ENCODE measurements at places on chromosomes 1 and 21.

DNA sequence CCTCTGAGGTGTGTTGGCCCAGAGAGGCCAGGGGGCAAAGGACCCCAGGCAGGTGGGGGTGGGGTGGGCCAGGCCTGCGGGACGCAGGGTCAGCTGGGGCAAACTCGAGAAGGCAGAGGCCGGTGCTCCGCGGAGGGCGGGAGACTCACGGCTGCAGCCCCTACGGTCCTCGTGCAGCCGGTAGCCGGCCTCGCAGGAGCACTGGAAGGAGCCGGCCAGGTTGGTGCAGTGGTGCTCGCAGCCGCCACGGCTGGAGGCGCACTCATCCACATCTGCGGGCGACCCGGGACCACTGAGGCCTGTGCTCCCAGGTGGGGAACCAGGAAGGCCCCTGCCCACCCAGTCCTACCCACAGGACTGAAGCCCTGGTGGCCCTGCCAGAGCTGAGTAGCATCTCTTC lies 55.3 kb downstream of the ARHGEF16 start:
- DNase-seq: no peak

GRCh38 chr1:11495579-11495978 lies 16.6 kb downstream of the DISP3 start:
- no peak for DNase-seq

GRCh38 chr1:229046251-229046853 lies 224.6 kb upstream of the RAB4A start:
- DNase-seq: no peak

GRCh38 chr1:62286786-62287224 lies 32.4 kb downstream of the KANK4 start:
- DNase-seq: no peak

- DNase-seq: no peak
Measured at GRCh38 chr1:32066489-32066873, 6.3 kb upstream of the TMEM39B start.

DNA sequence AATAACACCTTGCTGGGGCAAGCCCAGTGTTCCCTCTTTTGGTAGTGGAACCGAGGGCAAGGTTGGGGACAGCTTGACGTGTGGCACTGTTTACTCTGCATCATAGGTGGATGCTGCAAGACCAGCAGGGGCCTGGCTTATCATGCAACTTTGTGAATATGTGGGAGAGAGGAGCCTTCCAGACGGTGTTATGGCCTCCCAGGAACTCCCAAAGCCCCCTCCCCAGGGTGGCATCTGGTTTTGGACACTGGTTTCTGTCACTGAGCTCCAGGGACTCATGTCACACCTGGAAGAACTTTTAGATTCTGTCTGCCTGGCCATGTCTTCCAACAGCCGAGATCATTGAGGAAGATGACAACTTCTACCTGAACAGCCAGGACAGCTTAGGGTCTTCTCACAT lies 1.4 kb upstream of the TLR5 start:
- DNase-seq: no peak

- no peak for DNase-seq
Measured at GRCh38 chr1:14706631-14707030, 108.1 kb downstream of the KAZN start.

GRCh38 chr1:156487862-156488261 lies 12.7 kb downstream of the MEF2D start:
- no peak for DNase-seq

DNA sequence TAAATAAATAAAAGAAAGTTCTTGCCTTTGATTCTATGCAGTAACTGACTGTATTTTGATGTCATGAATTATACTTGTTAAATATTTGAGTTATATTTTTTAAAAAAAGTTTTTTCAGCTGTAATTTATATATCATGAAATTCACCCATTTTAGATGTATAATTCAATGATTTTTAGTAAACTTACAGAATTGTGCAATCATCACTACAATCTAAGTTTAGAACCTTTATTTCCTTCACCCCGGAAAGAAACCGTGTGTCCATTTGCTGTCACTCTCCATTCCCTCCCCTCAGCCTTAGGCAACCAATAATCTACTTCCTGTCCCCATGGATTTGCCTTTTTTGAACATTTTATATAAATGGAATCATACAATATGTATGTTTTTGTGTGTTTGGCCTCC lies 32.5 kb upstream of the DISC1 start:
- DNase-seq: no peak

GRCh38 chr1:1403653-1404052 lies 3.4 kb downstream of the MRPL20 start:
- DNase-seq: no peak

DNA sequence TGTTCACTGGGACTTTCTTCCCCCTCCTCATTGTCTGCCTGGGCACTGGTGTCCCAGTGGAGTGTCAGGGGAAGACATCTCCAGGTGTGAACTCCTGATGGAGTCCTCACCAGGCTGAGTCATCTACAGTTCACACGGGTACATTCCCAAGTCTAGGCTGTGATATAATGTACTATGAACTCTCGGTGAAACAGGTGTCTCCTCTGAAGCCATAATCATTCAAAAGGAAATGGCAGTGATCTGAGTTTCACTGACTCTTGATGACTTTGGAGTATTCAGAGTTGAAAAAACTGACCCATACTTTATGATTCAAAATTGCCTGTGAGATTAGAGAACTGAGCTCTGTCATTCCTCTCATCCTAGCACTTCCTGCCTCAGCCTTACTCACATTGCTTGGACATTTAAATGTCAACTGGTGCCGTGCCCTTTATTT lies 9.1 kb downstream of the LAMC2 start:
- DNase-seq: no peak

- no peak for DNase-seq
Measured at GRCh38 chr1:94993931-94994645, 67.2 kb upstream of the CNN3 start.

GRCh38 chr1:93715529-93716126 lies 34.0 kb upstream of the BCAR3 start:
- DNase-seq: no peak

GRCh38 chr1:25706146-25707089 lies 89.8 kb downstream of the MAN1C1 start:
- DNase-seq: no peak

GRCh38 chr1:98216304-98216703 lies 295.5 kb upstream of the DPYD start:
- no peak for DNase-seq

DNA sequence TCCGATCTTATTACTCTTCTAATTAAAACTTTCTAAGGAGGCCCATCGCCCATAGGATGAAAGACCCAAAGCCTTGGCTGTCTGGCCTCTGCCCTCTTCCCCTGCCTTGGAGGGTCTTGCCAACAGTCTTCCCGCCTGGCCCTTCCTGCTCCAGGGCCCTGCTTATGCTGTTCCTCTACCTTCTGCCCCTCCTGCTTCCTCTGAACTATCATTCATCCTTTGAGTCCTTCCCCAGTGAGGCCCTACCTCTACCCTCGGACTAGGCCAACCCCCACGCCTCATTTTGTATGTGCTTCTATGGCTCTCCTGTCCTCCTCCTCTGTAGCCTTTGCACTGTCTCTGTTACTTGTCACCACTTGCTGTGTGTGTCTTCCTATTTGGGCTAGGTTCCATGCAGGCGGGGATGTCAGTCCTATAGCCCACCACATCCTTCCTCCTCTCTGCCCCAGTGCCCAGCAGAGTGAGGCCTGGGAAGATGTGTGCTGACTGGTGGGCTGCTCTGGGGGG lies 5.4 kb downstream of the RUSC1 start:
- no peak for DNase-seq

- no peak for DNase-seq
Measured at GRCh38 chr1:37932759-37933158, 14.1 kb downstream of the INPP5B start.

GRCh38 chr1:30807318-30808066 lies 49.9 kb upstream of the LAPTM5 start:
- no peak for DNase-seq

DNA sequence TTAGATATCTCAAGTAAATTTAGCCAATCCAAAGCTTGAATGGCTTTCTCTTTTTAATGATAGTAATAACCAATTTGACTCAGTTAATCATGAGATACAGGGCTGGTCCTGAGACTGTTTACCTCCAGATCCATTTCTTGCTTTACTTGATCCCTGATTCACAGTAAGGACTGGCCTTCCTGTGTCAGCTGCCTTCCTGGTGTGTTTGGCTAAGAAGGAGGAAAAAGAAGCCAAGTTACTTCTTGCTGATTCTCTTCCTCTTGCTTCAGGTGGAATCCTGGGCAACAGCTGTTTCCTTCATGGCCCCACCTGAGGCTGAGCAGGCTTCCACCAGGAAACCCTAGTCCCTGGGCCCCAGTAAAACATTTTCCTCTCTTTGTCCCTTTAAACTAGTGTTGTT lies 14.6 kb upstream of the RC3H1 start:
- DNase-seq: no peak

DNA sequence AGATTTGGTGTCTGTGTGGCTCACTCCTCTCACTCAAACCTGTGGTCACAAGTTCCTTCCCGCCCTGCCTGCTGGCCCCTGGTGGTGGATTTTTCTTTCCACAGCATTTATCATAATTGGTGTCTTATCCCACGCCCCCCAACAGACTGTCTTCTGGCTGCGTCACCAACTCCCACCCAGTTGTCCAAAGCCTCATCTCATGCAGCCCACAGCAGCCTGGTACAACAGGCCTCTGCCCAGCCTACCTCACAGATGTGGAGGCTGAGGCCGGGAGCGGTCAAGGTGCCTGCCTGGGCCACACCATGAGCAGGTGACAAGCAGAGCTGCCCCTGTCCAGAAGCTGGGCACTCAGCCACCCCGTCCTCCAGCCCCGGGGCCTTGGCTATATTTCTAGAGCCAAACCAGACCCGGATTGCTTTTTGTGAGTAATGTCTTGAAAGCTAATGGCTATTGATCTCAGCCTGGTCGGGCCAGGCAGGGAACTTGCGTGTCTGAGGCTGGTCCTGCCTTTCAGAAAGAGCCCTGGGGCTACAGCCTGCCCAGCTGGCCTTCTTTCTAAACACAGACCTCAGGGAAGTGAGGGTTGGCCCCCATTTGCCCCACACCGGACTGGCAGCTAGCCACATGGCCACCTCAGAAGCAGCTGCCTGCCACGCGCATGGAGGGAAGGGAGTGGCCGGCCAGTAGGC lies 2.6 kb downstream of the KCNAB2 start:
- no peak for DNase-seq

GRCh38 chr21:42144221-42144620 lies 73.1 kb downstream of the UMODL1 start:
- no peak for DNase-seq

- no peak for DNase-seq
Measured at GRCh38 chr1:205543351-205544301, 39.2 kb downstream of the CDK18 start.

GRCh38 chr21:35810431-35810970 lies 249.8 kb downstream of the SETD4 start:
- no peak for DNase-seq

DNA sequence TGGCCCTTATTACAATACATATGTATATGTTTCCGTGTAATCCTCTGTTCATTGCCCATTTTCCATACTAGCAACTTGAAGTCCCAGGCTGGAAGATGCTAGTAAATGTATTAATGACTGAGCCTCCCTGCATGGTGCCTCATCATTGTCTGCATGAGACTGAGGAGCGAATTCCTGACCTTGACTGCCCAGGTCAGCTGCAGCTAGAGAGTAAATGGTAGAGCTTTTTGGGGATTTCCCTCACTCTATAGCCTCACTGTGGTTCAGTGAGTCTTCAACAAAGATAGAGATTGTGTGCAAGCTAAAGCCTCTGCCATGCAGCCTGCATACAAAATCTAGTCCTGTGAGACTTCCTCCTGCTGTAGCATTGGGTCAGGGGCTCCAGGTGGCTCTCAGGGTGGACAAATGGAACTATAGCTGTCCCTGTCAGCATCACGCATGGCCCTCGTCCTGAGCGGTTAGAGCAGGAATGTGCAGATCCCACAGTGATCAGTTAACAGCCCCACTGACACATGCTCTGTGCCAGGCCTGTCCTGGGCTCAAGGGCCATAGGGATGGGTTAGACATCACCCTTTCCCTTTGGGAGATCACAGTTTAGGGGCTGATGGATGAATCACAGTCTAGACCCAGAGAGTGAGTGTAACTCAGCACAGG lies 741.7 kb downstream of the MATN1 start:
- DNase-seq: no peak

DNA sequence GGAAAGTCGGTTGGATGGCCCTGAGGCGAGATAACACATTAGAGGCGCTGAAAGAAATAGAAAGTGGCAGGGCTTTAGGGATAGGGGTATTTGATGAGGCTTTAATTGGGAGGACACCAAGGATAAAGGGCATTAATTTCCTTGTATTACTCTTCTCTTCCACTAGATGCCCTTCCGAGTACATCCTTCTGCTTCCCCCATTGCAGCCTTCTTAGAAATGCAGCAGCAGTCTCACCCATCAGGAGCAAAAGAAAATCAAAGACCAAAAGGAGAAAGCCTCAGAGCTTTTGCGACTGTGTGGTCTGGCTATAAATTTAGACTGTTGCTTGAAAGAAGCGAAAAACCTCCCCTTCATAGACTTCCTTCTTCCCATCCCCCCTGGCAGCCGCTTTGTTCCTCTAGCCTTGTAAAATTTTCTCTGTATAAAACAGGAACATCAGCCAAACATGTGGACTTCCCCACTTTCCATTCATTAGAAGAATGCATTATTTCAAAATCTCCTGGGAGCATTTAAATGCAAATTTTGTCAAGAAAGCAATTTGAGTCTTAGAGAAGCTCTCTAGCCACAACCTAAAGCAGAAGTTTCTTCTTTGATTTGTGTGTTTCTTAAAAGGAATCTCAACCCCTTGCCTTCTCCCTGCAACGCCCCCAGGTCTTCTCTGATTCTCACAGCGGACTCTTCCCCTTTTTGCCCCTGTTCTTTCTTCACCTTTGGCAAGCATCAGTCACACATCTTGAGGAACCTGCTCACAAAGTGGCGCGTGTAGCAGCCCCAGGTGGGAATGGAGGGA lies 76.6 kb downstream of the NDUFS5 start:
- no peak for DNase-seq

GRCh38 chr1:232893481-232894313 lies 56.7 kb upstream of the NTPCR start:
- no peak for DNase-seq

DNA sequence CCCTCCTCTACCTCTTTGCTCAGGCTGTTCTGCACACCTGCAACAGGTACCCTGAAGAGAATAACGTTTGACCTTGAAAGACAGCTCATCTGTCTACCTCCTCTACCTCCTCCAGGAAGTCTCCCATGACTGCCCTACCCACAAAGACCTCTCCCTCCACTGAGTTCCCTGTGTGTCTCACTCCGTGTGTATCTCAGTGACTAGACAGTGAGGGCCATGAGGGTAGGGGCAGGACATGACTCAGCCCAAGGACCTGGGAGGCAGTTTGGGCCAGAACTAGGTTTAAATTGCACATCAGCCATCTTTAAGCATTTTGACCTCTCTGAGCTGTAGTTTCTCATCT lies 32.0 kb upstream of the LRP8 start:
- no peak for DNase-seq

DNA sequence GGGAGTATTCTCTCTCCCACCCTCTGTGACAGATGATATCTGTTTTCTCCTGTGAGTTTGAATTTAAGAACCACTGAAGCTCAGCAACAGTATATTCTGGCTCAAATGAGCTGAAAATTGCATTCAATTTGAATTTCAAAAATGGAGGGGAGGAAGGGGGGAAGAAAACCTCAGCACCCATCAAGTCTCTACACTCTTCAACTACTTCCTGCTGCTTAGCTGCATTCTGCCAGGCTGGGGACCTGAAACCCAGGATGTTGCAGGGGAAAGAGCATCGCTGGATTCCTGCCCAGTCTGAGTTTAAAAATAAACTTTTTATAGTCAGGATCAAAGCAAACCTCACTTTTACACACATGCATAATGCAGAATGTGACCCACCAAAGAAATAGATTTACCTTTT lies 214.3 kb upstream of the ESRRG start:
- DNase-seq: no peak

Data from activated CD4-positive, alpha-beta T cell treated with anti-CD3 and anti-CD28 coated beads, Interleukin-2, amount 50 U/mL, for 1 hour (primary cell).